Mesenteric fat pad (tissue), 1 donor: ENCODE measurements at places on chromosomes 2 and 18.
A peak's percentile ranks its signal among the peaks of the same experiment; 100 is the strongest.

- DNase-seq, result no peak
Measured at GRCh38 chr18:63843008-63843407, 44.5 kb upstream of the SERPINB2 start.

DNA sequence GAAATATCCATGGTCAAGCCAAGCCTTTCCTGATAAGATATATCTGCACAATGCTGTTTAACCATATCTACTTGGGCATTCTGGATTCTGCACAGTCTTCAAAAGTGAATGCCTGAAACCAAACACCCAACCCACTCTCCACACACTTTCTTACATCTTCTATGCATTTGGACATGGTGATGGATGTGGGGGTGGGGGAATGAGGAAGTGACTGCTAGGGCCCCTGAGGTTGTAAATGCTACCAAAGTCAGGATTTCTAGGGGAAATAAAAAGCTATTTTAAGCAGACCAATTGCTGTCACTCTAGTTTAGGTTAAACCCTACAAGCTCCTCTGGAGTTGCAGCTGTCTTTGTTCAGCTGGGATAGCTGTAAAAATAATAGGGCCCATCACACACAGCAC lies 26.7 kb upstream of the TGFA start:
- no peak for DNase-seq

GRCh38 chr2:235295831-235296230 lies 198.0 kb upstream of the AGAP1 start:
- no peak for DNase-seq

DNA sequence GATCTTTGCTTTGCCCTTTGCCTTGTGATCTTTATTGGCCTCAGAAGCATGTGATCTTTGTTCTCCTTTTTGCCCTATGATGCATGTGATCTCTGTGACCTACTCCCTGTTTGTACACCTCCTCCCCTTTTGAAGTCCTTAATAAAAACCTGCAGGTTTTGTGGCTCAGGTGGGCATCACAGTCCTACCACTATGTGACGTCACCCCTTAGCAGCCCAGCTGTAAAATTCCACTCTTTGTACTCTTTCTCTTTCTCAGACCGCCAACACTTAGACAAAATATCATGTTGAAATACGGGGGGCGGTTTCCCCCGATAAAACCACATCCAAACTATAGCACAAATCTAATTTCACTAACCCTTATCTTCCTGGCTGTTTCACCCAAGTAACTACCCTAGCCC lies 76.7 kb upstream of the RAPGEF4 start:
- DNase-seq, result no peak

DNA sequence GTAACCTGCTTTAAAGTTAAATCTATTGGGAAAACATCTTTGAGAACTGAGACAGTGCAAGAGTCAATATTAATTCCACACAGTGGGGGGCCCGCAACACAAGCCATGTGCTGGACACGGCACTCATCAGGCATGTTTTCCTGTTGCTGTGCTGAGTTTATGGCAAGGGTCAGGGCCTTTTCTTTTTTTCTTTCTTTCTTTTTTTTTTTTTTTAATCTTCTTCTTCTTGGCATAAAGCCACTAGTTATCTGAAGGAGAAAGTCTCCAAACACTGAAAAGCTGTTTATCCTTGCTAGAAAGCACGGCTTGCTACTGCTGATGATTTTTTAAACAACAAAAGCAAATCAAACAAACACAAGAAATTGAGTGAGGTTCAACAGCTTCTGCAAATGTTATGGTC lies 252.1 kb downstream of the ZNF521 start:
- DNase-seq, result no peak

DNA sequence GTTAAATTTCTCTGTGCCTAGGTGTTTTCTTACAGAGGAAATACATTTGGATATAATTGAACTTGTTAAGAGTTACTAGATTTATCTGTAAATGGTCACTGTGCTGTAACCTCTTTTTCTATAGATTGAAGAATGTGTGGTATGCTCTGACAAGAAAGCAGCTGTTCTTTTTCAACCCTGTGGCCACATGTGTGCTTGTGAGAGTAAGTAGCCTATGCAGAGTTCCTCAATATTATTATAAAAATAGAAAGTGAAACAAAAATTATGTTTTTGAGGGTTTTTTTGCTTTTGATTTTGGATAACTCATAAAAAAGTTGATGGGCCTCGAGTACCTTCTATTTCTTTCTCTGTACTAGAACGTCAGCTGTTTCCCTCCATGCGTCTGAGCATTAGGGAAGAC lies 112.4 kb downstream of the MIB1 start:
- no peak for DNase-seq

GRCh38 chr2:126906781-126907180 lies 8.1 kb downstream of the TEX51 start:
- DNase-seq, result peak; percentile 51

DNA sequence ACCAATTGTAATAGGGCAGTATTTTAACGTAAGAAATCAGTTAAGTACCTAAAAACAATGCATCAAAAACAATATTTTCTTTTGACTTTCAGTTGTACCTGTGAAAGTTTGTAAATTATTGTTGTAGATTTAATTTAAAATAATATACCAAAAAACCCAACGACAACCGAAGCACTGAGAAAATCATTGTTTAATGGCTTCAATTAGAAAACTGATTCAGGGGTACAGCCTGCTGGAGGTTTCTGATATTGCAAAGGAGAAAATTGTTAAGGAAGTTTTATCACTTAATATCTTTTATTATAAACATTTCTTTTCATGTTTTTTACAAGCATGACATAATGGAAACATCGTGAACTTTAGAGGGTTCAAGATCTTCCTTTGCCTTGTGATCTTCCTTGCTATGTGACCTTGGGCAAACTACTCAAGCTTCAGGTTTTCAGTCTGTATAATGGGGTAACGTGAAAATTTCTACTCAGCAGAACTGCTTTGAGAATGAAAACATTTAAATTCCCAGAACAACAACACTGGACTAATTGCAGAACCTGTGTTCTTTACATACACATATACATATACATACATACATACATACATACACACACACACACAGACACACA lies 76.3 kb upstream of the GLS start:
- DNase-seq, result no peak

- DNase-seq, result peak; percentile 88
Measured at GRCh38 chr2:73257425-73258125, 23.5 kb downstream of the CCT7 start.

DNA sequence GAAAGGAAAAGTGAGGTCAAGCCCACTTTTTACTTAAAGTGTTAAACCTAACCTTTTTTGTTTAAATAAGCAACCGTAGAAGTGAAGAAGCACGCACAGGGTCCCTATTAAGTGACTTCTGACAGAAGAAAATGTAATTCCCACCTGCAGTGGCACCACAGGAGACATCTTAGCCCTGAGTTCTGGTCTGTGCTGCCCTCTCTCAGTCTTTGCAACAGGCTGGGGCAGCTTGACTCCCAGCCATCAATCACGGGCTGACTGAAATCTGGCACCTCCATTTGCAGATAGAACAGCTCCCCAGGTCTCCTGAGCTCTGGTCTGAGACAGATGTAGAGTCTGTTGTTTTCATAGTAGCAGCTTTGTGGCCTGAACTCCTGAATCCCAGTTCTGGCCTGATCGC lies 170.0 kb downstream of the LTBP1 start:
- DNase-seq, result no peak

DNA sequence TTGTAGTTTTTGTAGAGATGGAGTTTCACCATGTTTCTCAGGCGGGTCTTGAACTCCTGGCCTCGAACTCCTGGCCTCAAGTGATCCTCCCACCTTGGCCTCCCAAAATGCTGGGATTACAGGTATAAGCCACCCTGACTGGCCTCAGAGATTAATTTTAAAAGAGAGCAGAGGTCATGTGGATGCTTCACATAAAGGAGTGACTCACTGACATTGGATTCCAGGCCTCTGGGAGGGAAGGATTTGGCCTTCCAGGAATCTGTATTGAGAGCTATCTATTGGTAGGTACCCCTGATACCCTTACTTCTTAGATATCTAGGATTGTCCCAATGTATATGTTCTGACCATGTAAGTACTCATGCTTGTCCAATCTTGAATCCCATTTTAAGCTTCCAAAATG lies 138.4 kb downstream of the FAM161A start:
- no peak for DNase-seq

GRCh38 chr2:53629001-53629400 lies 138.6 kb upstream of the CHAC2 start:
- DNase-seq, result no peak

- no peak for DNase-seq
Measured at GRCh38 chr18:1760901-1761300, 810.4 kb downstream of the METTL4 start.

DNA sequence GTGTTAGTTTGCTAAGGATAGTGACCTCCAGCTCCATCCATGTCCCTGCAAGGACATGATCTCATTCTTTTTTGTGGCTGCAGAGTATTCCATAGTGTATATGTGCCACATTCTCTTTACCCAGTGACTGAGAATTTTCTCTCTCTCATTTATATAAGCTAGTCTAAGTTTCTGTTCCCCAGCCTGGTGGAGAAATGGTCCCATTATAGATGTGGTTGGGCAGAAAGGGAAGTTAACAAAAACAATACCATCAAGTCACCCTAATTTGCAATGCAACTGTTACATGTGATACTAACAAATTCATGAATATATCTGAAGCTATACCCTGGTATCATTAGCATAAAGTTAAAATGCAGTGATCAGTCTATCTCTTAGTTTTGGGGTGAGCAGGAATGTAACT lies 54.0 kb downstream of the DNER start:
- DNase-seq, result no peak

DNA sequence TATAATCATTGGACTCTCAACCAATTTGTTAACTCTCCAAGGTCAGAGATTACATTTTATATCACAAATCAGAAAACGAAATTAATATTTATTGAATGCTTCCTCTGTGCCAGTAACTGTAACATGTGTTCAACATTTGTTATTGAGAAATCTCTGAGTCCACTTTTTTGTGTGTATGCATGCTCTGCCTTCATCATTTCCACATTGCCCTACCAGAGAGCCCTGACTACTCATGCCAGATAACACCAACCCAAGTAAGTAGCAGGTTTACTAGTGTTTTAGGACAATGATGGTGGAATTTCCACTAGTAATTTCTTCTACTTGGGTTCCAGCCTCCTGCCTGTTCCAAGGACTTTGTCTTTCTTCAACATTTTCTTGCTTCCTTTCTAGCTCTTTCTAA lies 14.2 kb upstream of the FAP start:
- no peak for DNase-seq

DNA sequence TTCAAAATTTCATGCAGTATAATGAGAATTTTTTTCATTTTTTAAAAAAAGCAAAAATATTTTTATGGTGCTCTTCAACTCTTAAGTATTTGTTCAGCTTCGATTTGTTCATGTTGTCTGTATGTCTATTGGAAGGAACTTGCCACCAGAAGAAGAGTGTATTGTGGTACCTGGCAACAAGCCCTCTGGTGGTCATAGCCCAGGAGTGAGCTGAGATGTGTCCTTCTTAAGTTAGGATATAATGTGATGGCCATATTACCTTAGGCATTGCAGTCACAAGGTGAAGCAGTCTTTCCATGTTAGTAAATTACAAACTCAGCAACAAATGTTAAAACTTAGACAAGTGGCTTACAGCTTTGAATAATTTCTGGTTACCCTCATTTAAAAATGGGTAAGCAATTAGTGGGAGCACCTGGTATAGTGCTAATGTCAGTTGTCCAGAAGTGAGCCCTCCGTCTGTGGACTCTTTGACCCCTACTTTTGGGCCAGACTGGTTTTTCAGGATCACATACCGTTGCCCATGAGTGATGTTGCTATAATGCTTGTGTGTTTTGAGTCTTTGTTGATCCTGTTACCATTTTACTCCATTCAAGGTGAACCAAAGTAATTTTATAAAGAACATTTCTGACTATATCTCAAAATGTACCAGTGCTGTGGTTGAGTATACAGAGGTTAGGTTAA lies 57.4 kb downstream of the MYO1B start:
- DNase-seq, result no peak

DNA sequence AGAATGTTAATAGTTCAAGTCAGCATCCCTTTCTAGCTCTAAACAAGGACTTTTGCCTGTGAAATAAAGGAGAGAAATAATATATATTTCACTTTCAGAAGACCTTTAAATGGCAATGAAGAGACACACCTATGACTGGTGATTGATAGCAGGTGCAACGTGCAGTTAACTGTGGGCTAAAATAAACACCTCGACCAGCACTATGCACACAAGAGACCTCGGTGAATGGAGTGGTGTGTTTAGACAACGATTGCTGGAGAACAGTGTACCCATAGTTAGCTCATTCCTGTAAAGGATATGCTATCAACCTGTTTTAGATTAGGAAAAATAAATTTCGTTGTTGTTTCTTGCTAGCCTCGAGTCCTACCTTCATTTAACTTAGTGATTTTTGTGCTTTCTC lies 143.4 kb downstream of the NR4A2 start:
- no peak for DNase-seq

- no peak for DNase-seq
Measured at GRCh38 chr2:50118905-50119702, 912.8 kb downstream of the NRXN1 start.

DNA sequence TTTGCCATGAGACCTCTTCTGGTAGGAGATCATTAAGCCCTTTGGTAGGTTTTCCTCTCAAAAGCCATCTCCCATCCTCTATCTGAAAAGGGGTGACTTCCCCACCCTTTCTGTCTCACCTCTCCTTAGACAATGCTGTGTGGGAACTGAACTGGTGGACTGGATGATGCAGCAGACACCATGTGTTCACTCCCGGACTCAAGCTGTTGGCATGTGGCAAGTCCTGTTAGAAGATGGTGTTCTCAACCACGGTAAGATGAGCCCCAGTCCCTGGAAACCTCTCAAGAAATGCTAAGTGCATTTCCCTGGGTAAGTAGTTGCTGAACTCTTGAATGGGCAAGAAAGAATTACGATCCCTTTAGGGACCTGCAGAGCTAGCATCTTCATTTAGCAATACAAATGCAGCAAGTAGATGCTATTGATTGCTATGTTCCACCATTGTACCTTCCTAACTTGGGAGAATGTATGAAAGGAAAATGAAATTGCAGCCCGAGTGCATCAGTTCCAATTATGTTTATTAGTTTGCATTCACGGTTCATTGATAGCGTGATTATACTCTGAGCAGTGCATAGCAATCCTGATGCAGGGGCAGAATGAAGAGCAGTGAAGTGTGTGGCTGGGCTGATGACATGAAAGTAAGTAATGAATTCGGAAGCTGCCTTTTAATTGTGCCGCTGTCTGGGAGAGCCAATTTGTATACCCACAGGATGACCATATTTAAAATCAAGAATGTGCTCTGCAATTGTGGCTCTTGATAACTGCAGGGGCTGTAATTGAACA lies 110.0 kb upstream of the MAP3K20 start:
- DNase-seq, result no peak

DNA sequence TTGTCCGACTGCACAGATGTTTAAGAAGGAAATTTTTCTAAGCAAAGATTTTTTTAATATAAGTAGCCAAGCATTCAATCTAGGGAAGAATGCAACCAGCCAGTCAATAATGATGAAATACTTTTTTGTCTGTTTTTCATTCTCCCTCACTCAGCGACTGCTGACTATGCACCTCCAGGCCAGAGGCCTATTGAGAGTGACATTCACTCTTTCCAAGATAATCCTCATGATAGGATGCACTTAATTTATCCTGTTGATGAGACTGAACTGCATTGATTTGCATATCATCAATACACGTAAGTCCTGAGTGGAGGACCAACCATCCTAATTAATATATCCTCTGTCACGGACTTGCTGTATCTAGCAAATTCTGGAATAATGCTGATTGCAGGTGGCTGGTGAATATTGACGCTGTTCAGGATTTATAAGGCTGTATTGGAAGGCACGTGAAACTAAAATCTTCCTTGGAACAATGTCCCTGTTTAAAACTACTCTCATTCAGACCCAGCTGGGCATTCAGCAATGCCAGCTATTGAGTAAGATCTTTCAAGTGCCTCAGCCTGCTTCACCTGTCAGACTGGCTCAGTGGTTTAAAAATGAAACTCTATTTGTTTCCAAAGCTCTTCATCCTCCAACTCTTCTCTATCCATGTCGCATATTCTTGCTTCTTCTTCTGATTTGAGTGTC lies 142.2 kb downstream of the MAP2 start:
- DNase-seq, result no peak
